WERI-Rb-1 (cell line): ENCODE measurements at places on chromosomes 3 and 15.

GRCh38 chr15:60735559-60736047 is 256.7 kb upstream of the ICE2 start:
- no peak for DNase-seq

- no peak for DNase-seq
These were observed 9.7 kb upstream of the ACSBG1 start for GRCh38 chr15:78244101-78244500.

- no peak for DNase-seq
These were observed 193.4 kb downstream of the SUCLG2 start for GRCh38 chr3:67460841-67461510.

- no peak for DNase-seq
These were observed 271.4 kb downstream of the TIGIT start for GRCh38 chr3:114565216-114565615.

DNA sequence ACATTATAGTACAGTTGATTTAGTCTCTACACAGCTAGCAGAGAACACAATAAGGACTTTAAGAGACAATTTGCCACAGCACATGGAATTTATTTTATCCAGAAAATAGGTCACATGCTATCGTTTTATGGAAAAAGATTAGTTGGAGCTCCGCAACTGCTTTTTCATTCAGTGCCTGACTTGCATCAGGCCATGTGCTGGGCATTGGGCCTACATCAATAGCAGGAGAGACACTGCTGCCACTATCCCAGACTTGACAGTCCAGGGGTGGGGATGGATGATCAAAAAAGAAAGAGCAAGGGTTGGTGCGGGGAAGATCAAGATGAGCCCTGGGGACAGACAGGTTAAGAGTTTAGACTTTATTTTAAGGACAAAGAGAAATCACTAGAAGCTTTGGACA is 75.2 kb upstream of the C3orf80 start:
- DNase-seq = no peak
